ENCODE measurements at places on chromosomes 1 and 21.

GRCh38 chr1:154348429-154349076 is 23.2 kb downstream of the ATP8B2 start:
- no peak for DNase-seq

- DNase-seq: no peak
These were observed 10.1 kb downstream of the C1orf174 start for GRCh38 chr1:3889936-3890335.

GRCh38 chr1:31583995-31584868 is 7.9 kb downstream of the TINAGL1 start:
- DNase-seq: no peak

DNA sequence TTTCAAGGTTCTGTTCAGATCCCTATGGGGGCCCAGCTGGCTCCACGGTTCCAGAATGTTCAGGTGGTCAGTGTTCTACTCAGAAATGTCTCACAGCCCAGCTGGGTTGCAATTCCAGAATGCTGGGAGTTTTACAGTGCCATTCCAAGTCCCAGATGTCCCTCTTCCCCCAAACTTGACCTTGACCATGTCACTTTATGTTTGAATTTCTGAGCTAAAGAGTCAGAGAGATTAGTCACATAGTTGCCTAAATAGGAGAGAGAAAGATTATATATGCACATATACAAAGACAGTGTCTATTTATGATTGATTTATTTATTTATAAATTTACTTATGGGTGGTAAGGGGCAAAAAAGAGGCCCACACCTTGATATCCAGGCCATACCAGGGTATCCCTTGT is 2.5 kb downstream of the GPR3 start:
- DNase-seq: no peak

- DNase-seq: no peak
These were observed 16.0 kb upstream of the TTC39A start for GRCh38 chr1:51346086-51346942.

GRCh38 chr1:101520302-101520701 is 283.5 kb downstream of the S1PR1 start:
- DNase-seq: no peak

DNA sequence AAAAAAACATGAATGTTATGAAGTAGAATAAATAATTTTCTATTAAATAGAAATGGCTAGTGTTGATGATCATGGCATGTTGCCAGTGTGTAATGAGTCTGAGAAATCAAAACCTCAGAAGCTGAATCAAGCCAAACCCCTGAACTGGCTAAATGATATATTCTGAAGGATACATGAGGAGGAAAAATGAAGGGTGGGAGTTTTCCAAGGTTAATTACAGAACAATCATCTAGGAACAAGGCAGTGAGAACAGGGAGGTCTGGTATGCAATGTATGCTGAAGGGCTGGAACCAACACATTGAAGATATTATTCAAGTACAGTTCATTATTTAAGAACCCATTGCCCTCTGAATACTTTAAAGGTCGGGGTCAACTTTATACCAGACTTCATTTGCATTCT is 309.1 kb upstream of the NRIP1 start:
- DNase-seq: no peak

GRCh38 chr1:245996811-245997210 is 510.3 kb downstream of the SMYD3 start:
- no peak for DNase-seq

DNA sequence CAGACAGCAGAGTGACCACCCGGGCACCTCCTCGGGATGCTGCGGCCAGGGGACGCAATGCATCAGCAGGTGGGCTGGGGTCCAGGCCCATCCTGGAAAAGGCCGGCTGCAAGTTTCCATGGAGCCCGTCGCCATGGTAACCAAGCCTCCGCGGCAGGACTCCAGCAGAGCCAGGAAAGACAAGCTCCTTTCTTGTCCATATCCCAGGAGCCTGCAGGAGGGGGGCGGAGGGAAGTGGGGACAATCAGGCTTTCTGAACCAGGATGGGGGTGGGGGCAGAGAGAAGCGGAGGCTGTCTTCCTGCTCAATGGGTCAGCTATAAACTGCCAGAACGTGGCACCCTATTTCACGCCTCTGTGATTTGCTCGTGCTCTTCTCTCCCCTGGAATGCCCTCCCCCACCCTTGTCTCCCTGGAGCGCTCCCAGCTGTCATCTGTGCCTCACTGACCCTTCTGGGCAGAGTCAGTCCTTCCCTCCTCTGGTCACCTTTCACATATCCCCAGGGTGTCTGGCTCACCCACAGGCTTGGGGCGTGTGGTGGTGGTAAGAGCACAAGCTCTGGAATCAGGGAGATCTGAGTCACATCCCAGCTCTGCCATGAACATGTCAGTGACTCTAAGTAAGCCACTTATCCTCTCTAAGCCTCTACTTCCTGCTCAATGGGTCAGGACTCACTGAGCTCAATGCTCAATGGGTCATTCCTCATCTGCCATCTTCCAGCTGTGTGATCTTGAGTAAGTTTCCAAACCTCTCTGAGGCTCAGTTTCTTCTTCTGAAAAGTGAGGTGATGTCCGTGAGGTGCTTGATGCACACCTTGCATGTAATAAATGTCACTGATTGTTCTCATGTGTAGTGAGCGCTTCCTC is 58.9 kb upstream of the LAPTM5 start:
- no peak for DNase-seq

GRCh38 chr1:64928325-64928724 is 38.0 kb downstream of the JAK1 start:
- no peak for DNase-seq

DNA sequence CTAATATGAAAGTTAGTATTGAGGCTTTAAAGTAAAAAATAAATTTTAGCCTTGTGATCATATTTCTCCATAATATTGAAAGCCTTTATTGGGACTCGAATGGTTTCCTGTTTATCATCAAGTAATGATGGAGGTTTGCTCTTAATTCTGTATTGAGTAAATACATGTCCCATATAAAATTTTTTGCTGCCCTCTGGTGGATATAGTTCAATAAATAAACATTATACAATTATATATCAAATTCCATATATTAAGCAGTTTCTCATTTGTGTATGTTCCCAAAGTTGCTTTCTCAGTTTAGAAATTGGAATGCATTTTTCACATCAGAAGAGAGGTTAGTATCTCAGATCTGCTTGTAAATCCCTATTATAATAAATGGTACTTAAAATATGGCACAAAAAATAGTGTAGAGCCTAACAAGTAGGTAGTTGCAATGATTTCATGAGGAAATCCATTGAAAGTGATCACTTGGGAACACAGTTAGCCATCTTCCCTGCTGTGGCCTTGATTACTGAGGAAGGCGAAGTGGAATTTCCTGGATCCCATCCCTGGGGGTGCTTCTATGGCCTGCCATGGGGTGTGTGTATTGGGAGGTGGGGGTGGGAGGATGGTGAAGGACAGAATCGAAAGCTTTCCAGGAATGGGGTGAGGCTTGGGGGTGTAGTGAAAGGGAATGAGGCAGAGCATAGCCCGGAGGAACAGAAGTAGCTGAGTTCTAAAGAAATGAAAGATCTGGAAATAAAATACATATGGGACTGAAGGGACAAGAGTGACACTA is 84.1 kb upstream of the C21orf91 start:
- DNase-seq: no peak

DNA sequence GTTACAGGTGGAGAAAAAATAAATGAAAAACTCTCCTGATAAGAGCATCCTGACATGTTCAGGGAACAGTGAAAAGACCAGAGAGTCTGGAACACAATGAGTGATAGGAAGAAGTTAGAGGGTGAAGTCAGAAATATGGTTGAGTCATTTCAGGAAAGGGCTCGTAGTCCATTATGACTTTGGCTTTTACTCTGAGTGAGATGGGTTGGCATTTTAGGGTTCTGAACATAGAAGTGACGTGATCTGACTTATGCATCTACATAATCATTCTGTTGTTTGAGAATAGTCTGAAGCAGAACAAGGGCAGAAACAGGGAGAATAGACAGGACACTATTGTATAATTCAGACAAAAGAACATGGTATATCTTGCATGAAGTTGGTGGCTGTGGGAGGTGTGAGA is 5.8 kb downstream of the HMCN1 start:
- DNase-seq: no peak

DNA sequence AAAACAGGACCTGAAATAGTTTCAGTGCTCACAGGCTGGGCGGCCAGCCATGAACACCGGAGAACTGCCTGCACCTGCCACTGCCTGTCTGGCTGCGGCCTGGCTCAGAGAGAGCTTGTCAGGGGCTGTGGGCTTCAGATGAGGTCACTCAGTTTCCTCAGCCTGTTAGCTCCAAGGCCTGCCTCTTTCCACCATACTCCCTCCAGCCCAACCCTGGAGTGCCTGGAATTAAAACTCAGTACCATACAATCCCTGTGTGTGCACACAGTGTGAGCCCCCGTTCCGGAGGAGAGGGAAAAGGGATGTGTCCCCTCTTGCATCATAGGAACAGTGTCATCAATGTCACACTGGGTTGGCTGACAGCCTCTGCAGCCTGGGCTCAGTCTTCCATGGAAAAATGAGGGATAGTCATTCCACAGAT is 16.2 kb downstream of the CACNA1S start:
- DNase-seq: no peak

- DNase-seq: no peak
These were observed 302.6 kb upstream of the PTBP2 start for GRCh38 chr1:96418969-96419368.

- DNase-seq: no peak
These were observed 3.1 kb upstream of the PRKCZ start for GRCh38 chr1:2046953-2047748.

- DNase-seq: peak; percentile 22
These were observed 21.6 kb upstream of the BCL10 start for GRCh38 chr1:85297855-85298629.

GRCh38 chr1:32743380-32744070 is 41.0 kb upstream of the SYNC start:
- DNase-seq: no peak

DNA sequence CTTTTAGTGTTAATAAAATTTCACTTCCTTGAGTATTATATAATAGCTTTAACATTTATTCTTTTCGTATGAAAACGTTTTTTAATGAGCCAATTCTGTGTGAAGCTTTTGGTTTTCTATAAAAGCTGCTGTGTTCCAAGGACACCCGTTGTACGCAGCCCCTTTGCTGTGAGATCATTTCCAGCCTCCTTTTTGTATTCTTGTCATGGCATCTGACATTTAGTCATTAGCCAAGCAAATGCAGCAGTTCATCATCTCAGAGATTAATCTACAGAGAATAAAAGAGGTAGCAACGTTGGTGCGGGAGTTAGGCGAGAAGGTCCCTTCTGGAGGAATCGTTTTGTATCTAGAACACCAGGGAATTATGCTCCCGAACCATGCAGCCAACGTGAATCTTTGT is 1.3 kb upstream of the UMODL1 start:
- DNase-seq: no peak

GRCh38 chr1:60502506-60502905 is 428.9 kb upstream of the C1orf87 start:
- DNase-seq: no peak

GRCh38 chr1:62230718-62231117 is 36.1 kb downstream of the L1TD1 start:
- no peak for DNase-seq

- DNase-seq: no peak
These were observed 77.6 kb downstream of the PGBD5 start for GRCh38 chr1:230348386-230349019.

DNA sequence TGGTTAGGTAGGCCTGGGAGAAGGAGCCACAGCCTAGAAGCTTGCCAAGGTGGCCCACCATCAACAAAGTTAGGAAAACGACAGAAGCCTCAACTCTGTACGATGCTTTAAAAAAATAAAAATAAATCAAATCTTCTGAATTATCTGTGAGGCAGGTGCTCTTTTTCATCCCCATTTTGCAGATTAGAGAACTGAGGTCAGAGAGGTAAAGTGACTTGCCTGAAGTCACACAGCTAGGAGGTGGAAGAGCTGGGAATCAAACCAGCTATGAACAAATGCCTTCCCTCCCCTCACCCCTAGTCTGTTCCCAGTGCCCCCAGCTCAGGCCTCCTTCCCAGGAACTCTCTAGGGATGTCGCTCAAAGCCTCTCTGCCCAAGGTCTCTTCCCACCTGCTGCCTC is 30.4 kb downstream of the EPHA2 start:
- no peak for DNase-seq

Data from stimulated activated CD8-positive, alpha-beta memory T cell treated with anti-CD3 and anti-CD28 coated beads, Interleukin-7, amount 100 ng/mL, for 1 hour (primary cell).